NCI-H1417 (cell line): ENCODE measurements at places on chromosomes 6 and 20.

- peak; percentile 1 for DNase-seq
Observed at GRCh38 chr6:73699676-73700459, 3.9 kb downstream of the CD109 start.

DNA sequence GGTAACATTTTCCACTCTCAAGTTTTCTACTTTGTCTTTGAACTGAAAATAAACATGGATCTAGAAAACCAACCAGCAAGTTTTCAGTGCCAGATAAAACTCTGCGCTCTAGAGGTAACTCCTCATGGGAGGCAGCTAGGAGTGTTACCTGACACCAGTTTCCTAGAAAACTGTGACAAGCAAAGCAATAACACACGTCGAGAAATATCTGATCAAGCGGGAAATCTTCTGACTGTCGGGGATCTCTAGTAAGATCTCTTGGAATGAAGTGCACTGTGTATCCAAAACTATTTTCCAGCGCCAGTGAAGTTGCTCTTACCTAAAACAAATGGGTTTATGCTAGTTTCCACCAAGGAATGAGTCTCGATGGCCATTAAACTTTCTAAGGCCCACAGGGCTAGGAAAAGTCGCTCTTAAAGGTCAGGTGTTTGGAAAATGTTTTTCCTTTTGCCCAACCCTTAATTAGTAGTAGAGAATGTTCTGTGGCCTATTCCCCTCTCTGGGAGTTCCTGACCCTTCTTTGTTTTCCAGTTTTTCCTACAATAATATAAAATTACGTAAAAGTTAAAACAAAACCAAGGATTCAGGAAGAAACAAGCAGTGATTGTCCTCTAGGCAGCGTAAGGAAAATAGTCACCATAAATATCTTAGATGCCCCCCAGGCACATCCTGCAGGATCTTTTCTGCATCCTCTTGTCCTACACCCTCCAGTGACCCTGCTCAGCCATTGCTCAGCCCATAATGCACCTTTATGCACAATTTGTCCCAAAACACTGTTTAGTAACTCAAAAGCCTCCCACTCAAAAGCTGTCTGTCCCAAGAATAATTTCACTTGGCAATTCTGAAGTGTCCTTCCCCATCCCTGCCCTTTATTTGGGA lies 137.7 kb upstream of the AKAP12 start:
- no peak for DNase-seq

DNA sequence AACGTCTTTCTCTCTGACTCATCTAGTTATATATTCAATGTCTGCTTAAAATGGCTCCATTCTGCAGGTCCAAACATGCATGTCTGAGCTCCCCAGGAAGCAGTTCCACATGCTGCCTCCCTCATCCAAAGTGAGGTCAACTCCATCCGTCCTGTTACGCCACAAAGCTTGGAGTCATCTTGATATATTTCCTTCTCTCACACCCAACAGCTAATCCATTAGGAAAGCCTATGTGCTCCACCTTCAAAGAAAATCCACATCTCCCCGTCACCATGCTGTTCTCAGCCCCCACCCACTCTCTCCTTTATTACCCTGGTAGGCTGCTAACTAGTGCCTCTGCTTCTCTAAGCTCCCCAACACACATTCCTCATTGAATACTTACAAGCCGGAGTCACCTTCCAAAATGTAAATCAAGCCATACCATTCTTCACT lies 130.2 kb upstream of the SYNDIG1 start:
- DNase-seq = no peak

- no peak for DNase-seq
Observed at GRCh38 chr6:128903715-128904114, 20.8 kb downstream of the LAMA2 start.

DNA sequence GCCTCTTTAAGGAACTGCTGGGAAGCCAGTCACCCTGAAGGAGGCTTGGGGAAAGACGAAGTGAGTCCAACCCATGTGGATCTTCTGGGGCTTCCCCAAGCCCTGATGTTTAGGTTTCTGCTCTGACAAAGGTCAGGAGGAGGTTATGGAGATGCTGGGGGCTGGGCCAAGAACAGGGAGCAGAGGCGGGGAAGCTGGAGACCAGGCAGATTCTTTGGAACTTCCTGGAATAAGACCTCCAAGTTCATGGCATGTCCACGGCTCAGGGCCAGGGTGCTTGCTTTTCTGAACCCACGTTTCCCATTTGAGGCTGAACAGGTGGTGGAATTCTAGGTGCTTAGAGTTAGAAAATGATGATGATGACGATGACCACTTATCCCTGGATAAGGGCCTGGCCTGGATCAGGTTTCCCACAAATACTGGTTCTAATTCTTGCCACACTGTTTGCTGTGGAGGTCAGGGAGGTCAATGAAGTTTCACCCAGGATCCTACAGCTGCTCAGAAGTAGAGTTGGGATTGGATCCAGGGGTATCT lies 30.0 kb upstream of the TGM2 start:
- DNase-seq = no peak

DNA sequence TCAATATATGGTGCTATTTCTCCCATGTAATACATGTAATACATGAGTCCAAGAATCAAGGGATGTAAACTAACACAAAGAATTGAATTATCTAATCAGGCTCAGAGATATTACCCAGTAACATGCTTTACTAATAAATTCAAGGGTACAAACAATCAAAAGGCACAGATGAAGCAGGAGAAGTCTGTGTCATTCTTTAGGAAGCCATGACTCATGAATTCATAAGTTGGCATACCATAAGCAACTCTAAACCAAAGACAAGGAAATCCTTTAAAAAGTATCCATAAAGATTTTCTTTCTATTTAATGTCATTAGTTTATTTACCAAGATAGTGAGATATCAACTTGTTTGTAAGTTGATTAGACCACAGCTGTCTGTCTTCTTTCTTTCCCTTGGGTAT lies 446.0 kb upstream of the IMPG1 start:
- no peak for DNase-seq

GRCh38 chr20:15289337-15289736 lies 951.9 kb upstream of the FLRT3 start:
- no peak for DNase-seq

DNA sequence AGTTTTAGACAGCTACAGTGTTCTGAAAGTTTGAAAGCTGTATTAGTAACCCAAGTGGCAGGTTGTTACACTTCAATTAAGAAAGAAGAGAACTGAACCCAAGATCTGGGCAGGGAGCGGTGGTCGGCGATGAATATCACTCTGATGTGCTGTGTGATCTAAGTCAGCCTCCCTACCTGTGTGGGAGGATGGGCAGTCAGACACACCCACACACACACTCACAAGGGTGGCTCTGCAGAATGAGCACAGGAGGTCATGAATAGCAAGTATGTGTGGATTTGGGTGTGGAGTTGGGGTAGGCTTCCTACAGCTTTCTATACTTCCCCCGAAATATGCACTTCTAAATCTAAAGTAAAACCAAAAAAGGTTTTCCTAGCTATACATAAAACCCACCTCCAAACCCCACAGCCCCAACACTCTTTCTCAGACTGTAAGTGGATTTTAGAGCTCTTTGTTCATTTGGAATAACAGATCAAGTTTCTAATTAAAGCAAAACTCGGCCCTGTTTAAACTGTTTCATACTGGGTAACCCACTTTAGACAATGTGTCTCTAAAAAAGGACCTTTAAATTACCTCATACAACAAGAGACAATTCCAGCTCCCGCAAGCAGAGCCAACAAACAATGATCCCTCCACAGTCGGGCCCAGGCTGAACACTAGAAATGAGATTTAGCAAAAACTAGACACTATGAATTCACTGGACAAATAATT lies 19.4 kb downstream of the TNFRSF21 start:
- no peak for DNase-seq

DNA sequence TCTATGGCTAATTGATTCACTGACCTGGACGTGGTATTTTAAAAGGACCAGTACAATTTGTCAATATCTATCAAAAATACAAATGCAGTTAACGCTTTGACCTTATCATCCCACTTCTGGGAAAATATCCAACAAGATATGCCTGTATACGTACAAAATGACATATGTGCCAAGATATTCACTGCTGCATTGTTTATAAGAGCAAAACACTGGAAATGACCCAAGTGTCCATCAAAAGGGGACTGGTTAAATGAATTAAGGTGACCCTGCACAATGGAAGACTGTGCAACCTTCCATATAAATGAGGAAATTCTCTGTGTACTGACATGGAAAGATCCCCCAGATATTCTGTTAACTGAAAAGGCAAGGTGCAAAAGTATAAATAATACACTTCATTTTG lies 13.9 kb downstream of the TRAM2 start:
- no peak for DNase-seq

- DNase-seq = peak; percentile 10
Observed at GRCh38 chr6:141988954-141989705, 143.6 kb upstream of the GJE1 start.

DNA sequence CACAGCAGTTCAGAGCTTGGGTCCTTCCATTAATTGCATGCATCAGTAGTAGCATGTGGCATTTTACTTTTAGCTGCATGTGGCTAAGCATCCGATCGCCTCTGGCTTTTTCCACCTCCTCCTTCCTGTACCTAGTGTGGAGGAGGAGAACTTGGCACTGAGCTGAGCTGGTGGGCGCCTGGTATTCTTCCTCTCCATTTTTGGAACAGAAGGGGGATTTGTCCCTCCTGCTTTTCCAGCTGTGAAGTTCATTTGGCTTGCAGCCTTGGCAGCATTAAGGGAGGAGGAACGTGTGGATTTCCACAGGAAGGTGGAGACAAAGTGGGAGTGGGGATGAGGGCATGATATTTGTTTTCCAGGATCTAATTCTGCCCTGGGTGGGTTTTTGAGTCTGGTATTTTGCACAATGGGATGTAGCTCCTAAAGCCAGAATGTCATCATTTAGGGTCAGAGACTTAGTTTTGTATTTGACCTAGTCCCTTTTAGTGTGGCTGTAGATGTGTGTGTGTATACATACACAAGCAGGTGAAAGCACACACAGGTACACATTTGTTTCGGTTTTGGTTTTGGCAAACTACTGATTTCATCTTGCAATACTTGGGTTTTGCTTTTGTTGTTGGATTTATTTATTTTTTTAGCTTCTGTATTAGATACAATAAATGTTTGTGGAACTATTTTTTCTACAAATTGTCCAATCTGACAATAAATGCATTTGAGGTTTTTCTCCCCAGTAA lies 90.0 kb downstream of the SASH1 start:
- no peak for DNase-seq

DNA sequence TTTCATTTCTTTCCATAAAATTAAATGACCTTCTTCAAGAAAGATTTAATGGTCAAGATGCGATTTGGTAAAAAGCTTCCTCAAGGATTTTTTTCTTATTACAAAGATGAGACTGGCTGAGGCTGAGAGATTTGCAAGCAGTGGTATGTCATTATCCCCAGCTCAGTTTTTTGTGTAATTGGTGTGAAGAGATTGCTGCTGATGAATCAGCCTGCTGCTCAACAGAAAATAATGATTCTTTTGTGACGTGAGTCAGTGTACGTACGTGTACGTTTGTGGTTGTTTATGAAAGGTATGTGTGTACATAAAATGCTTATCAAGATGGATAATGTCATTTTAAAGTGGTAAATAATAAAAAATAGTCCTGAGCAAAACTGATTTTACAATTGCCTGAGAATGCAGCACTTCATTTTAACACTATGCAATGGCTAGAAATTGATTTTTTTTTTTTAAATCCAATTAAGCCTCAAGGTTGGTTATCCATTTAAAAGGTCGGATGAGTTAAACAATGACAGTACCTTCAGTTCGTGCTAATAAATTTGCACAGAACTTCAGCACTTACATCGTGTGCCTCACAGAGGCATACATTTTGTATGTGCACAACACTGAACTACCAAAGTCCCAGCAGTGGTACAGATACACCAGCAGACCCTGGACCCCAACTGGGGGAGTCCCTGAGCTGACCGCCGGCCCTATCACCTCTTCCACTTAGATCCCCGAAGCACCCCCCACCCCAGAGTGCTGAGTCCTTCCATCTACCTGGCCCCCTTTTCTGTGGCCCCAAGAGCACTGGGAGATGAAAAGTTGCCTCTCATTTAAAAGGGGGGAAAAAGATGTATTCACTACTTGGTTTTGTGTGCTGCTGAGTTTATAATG lies 9.7 kb upstream of the NPEPL1 start:
- no peak for DNase-seq

DNA sequence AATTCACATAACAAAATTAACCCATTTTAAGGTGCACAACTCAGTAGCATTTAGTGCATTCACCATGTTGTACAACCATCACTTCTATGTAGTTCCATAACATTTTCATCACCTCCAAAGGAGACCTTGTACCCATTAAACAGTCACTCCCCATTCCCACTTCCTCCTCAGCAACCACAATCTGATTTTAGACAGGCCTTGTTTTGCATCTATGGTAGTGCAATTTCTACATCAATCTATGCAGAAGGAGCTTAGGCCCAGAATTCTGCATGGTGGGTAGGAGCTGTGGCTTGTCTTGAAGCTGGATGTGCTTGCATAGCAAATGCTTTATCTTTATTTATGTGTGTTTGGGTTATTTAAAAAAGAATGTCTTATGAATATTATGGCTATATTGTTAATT lies 13.5 kb upstream of the HLA-DQA1 start:
- DNase-seq = no peak

- DNase-seq = peak; percentile 82
Observed at GRCh38 chr6:139373154-139373927, 1.1 kb downstream of the CITED2 start.

DNA sequence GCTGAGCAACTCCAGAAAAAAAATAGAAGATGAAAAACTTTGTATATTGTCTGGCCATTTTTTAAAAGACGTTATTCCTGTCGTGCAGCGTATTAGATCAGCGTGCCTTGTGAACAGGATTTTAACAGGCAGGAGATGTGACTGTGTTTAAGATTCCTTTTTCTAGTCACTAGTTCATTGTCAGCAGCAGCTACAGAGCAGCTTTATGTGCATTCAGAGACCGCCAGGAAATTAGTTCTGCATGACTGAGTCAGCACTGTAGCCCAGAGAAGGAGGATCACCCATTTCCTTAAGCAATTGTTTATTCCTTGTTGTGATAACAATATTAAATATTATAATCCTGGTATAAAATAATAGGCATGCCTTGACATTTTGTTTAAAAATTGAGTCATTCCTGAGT lies 75.4 kb upstream of the ADGRB3 start:
- DNase-seq = peak; percentile 28

DNA sequence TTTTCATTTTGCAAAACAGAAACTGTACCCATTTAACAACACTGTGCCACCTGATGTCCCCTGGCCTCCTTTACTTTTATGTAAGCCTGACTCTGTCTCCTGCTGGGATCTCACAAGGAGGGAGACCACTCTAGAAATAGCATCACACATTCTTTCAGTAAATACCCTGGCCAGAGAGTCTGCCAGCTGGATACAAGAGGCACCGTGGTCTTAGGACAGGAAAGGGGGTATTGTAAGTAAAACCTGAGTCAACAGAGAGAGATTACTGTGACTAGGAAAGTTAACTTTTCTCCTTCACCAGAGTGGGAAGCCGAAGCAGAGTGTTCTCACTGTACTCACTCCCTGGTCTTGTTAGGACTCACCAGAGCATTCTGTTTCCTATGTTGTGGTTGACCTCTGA lies 27.8 kb downstream of the CMTR1 start:
- DNase-seq = no peak

DNA sequence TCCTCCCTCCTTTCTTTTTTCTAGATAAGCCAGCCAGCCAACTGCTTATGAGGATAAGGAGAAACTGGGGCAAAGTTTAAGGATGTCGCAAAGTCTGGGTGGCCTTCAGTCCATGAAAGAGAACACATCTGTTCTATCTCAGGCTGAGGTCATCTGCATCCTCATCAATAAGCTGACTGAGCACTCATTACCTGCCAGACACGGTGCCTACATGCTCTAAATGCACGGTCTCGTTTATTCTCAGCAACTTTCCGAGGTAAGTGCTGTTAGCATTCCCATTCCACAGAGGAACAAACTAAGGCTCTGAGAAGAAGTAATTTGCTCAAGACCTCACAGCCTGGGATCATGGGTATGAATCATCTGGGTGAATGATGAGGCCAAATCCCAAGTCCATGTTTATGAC lies 133.1 kb downstream of the BCAS1 start:
- DNase-seq = no peak
